ENCODE measurements at places on chromosomes 2 and 18.

DNA sequence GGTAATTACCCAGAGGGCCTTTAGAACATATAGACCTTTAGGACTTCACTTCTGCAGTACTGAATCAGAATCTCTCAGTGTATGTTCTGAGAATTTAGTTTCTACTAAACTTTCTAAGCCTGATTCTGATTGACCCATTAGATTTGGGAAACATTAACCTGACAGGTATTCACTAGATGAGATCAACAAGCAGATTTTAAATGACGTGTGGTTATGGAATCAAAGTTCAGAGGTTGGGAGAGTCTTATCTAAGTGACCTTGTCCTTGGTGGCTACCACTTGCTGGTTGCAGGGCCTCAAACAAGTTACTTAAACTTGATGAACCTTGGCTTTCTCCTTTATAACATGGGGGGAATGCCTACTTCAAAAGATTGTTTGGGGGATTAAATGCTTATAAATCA, 198.7 kb downstream of the PDE11A start:
- DNase-seq, result no peak

DNA sequence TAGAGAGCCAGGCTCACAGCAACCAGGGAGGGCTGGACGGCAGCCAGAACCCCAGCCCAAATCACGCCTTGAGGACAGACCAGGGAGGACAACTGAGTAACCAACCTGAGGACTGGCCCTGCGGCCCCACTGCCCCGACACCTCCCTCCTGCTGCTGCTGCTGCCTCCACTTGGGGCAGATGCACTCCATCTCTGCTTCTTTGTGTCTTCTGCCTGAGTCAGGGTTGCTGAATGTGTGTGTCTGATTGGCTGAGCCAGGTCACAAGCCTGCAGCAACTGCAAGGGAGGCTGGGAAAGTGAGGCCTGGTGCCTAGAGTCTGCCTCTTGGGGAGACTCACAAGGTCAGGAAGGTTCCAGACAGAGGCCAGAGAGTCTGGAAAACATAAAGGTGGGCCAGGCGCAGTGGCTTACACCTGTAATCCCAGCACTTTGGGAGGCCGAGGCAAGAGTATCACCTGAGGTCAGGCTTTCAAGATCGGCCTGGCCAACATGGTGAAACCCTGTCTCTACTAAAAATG, 83.4 kb downstream of the ZFP36L2 start:
- DNase-seq, result peak; percentile 78

DNA sequence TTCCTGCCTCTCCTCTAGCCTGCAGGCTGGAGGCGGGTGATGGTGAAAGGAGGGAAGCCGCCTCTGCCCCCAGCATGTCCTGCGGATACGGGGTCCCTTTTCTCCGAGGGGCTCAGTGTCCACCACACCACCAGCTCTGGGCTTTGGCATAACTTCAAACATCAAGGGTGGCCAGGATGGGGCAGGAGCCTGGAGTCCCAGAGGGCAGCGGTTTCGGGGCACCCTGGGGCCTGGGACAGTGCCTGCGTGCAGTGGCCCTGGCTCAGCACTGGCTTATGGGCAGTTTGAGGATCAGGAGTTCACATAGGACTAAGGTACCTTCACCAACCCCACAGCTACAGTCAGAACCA, 85.5 kb upstream of the GPC1 start:
- no peak for DNase-seq

- DNase-seq, result no peak
Measured at GRCh38 chr2:47558768-47559684, 156.1 kb downstream of the MSH2 start.

GRCh38 chr2:11279398-11279797, 65.0 kb downstream of the ROCK2 start:
- peak; percentile 18 for DNase-seq

DNA sequence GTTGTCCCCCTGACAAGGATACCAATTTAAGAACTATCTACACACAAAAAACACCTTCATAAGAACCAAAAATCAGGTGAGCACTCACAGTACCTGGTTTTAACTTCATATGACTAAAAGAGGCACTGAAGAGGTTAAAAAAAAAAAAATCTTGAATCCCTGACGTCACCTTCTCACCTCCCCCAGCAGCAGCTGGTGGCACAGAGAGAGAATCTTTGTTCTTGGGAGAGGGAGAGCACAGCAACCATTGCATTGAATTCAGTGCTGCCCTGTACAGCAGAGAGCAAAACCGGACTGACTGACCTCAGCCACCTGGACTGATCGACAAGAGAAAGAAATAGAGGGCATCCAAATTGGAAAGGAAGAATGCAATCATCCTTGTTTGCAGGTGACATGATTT, 566.0 kb downstream of the TMX3 start:
- DNase-seq, result no peak

GRCh38 chr2:157181234-157181633, 76.3 kb upstream of the GALNT5 start:
- DNase-seq, result no peak

DNA sequence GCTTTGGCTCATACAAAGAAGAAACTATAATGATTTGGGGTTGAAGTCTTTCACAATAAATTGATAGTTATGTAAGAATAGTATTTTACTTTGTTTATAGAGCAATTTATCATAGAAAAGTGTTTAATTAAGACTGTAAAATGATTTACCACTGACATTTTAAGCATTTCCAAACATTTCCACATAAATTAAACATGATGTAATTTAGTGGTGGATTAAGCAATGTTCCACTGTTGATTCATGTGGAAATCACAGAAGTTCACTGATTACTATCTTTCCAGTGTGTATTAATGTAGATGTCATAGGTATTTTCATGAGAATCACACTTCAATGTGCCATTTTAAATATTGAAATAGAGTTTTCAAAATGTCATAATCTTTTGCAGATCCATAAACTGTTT, 40.1 kb upstream of the GRB14 start:
- DNase-seq, result no peak

DNA sequence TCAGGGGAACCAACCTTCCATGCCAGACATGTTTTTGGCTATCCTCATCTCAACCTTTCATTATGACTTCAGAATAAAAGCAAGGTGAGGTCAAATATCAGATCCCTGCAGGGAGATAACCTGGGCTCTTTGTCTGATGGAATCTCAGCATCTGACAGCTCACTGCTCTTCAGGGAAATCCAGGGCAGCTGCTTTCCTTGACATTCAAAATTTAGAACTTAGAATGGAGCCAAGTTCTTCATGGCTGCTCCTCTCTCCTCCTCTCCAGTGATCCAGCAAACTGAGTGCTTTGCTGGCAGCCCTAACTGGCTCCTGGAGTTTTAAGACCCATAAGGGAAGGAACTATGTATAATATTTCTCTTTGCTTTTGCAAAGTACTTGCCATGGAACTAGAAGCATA, 716.3 kb downstream of the TSN start:
- no peak for DNase-seq

- no peak for DNase-seq
Measured at GRCh38 chr2:177188482-177189469, 23.8 kb upstream of the HNRNPA3 start.

GRCh38 chr18:35624146-35624545, 42.6 kb downstream of the GALNT1 start:
- DNase-seq, result no peak

DNA sequence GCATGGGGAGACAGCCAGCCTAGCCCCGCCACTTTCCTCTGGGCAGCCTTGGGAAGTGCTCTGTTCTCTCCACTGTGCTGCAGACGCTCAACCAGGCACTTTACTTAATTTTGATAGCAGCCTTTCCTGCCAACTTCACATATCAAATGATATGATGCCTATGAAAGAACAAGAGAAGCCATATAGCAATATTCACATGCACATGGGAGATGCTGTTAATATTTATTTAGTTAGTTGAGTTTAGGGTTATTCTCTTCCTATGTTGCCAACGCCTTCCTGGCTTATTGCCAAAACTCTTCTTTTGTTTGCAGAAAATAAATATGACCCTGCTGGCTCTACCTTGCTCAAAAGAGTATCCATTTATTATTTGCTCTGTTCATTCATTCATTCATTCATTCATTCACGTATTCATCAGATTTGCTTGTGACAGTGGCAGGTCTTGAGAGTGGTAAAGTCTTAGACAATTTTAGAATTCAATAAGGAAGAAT, 99.3 kb downstream of the GATA6 start:
- DNase-seq, result no peak

- DNase-seq, result no peak
Measured at GRCh38 chr2:191245869-191246531, 796 bp downstream of the MYO1B start.

- no peak for DNase-seq
Measured at GRCh38 chr2:44186810-44187209, 18.1 kb downstream of the PPM1B start.

GRCh38 chr2:10826026-10826425, 13.4 kb upstream of the PDIA6 start:
- no peak for DNase-seq

DNA sequence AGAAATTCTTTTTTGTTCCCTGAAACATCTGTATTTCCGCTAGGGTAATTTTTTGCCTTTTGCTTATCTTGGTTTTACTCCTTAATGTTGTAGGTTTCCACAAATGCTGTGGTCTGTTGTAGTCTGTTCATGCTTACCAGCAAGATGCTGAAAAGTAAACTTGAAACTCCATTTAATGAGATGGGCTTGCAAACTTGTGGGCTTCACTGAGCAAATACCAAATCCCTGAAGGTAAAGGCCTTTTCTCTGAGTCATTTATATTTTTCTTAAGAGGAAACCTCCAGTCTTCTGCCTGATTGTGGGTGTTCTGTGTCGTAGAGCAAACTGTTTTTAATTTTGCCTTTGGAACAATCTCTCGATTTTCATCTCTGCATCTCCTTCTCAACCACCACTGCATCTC, 9.3 kb downstream of the SP140 start:
- DNase-seq, result no peak

GRCh38 chr2:192243488-192243887, 48.8 kb upstream of the TMEFF2 start:
- DNase-seq, result no peak

GRCh38 chr18:21444465-21445212, 155.9 kb downstream of the ESCO1 start:
- DNase-seq, result no peak

DNA sequence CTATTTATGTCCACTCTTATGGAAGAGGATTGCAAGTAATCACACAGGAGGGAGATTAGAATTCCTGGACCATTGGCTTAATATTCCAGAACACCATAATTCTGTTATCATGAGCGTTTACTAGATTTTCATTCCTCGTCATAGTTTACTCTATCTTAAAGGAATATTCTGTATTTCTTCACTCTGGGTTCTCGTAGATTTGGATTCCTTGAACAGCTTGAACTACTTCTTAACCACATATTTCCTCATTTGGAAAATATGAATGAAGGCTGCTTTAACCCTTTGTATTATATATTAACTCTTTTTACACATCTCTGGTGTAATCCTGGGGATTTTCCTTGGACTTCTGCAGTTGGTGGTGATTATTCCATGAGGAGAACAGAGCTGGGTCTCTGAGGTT, 46.3 kb upstream of the CCBE1 start:
- DNase-seq, result no peak

GRCh38 chr2:71947809-71948208, 199.9 kb downstream of the CYP26B1 start:
- DNase-seq, result no peak

GRCh38 chr18:5608846-5609245, 65.0 kb upstream of the EPB41L3 start:
- no peak for DNase-seq

- DNase-seq, result no peak
Measured at GRCh38 chr18:74534150-74534969, at the start of gene CNDP1. Gene CNDP1, plus strand, starts transcription at chr18:74534500. Its CDS starts 168 bp downstream, at chr18:74534668.

DNA sequence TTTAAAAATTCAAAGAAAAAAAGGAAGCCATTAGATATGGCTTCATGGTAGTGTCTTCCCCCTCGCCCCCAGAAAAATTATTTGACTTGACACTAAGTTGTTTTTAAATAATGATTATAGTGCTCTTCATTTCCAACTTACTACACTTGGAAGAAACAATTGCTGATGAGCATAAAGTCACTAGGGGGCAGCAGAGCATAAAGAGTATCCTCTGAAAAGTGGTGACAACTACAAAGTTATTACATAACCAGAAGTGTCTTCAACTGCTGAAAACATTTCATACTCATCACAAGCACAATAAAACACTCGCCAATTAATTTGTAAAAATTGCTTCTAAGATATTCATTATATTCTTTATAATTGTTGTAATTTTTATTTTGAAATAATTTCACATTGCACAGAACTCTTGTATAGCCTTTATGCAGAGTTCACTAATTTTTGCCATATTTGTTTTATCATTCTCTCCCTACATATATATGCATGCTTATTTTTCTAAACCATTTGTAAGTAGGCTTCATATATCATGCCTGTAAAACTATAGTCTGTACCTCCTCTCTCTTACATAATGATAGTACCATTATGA, 54.9 kb downstream of the EXOC6B start:
- peak; percentile 63 for DNase-seq

GRCh38 chr2:45814488-45814887, 163.0 kb downstream of the PRKCE start:
- no peak for DNase-seq

DNA sequence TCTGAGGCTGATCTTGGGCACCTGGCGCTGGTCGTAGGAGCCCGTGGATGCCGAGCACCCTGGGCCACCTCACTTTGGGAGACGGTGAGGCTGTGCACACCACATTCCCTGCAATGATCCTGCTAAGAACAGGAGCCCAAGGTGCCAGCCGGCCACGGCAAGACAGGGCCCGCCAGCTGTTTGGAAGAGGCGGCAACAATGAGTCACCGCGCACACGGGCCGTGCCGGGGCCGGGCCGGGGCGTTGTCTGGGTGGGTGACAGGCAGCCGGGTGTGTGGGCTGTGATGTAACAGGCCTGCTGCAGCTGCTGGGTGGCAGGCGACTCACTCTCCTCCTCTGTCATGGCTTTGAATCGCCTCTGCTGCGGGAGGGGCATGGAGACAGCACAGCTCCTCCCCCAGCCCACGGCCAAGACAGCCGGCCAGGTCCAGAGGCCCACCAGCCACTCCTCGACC, 49.7 kb upstream of the ODC1 start:
- DNase-seq, result no peak

- peak; percentile 42 for DNase-seq
Measured at GRCh38 chr18:55588111-55588869, at the start of gene TCF4. Gene TCF4, minus strand, starts transcription at chr18:55588192. Its CDS starts 1,076 bp downstream, at chr18:55587116.

GRCh38 chr18:32333781-32334180, 136.9 kb downstream of the GAREM1 start:
- no peak for DNase-seq

DNA sequence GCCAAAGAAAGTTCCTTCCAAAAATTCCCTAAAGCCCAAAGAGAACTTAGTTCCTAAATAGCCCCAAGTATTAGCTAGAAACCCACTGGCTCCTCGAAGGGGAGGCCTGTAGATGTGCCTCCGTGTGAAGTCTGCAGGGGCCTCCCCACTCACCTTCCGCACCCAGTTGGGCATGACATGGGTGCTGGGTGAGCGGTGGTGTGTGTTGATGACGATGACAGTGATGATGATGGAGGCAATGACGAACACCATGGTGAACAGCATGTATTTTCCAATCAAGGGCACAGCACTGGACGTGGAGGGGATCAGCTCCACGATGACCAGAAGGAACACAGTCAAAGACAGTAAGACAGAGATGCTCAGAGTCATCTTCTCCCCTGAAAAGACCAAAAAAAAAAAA, 14.5 kb downstream of the CHRNA1 start:
- DNase-seq, result no peak

Data from hematopoietic multipotent progenitor cell treated with erythropoietin and hydrocortisone succinate and interleukin-3 and kit ligand, for 17 days (in vitro differentiated cells).